Activated CD4-positive, alpha-beta T cell treated with anti-CD3 and anti-CD28 coated beads for 24 hours (primary cell): ENCODE measurements at places on chromosomes 16 and 17.

DNA sequence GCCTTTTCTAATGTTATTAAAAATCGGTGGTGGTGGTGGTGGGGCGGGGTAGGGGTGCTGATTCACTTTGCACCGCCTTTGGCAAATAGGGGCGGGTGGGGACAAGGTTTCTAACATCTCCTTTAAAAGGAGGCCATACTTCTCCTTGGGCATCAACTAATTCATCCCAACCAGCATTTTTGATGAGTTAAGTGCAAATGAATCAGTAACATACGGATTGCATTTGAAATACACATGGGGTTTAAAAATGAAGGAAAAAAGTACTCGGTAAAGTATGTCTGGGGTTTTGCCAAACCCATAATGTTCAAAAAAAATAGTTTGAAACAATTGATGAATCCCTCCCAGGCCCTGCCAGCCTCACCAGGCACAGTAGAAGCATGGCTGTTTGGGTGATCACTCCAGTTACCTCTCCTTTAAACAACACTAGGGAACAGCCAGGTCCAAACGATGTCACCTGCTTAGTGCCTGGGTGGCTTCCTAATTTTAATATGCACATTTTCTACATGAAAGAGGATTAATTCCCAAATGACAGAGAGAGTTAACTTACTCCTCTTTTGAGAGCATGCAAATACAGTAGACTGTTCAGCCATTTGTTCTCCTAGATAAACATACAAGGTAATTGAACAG is 107.2 kb downstream of the ANKFN1 start:
- no peak for DNase-seq

- no peak for DNase-seq
Observed at GRCh38 chr17:35257208-35257659, 14.4 kb downstream of the SLFN5 start.

GRCh38 chr16:10408824-10409381 is 23.0 kb downstream of the ATF7IP2 start:
- DNase-seq: no peak

- DNase-seq: no peak
Observed at GRCh38 chr16:60463986-60464385, 1572.3 kb downstream of the CDH8 start.

DNA sequence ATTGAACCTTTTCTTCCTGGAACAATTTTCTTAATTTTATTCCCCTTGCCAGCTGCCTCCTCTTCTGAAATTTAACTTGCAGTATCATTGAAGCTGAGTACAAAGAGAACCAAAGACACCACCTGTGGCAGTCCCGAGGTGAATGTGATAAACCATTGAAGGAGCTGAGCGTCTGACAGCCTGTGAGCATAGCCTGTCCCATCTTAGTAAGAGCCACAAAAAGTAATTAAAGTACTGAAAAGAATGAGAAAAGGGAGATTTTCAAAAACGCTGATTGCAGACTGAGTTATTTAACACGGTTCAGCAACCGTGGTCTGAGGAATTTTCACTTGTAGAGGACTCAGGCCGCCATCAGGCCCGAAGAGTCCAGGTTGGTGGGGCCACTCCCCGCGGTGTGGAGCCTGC is 27.2 kb upstream of the ST6GALNAC1 start:
- no peak for DNase-seq

DNA sequence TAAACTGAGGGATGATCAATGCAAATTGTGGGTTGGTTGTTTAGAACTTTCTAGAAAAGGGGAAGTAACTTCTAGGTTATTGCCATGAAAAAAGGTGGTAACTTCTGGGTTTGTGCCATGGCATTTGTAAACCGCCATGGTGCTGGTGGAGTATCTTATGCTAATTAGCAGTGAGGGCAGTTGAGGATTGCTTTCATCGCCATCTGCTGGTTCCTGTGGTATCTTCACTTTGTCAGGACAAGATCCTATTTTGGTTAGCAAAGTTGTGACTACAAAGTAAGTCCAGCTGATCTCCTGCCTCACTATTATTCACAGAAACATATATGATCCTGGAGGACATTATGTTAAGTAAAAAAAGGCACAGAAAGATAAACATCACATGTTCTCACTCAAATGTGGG is 1332.3 kb downstream of the CDH11 start:
- no peak for DNase-seq

GRCh38 chr16:21157632-21158031 is 842 bp upstream of the LDAF1 start:
- no peak for DNase-seq

DNA sequence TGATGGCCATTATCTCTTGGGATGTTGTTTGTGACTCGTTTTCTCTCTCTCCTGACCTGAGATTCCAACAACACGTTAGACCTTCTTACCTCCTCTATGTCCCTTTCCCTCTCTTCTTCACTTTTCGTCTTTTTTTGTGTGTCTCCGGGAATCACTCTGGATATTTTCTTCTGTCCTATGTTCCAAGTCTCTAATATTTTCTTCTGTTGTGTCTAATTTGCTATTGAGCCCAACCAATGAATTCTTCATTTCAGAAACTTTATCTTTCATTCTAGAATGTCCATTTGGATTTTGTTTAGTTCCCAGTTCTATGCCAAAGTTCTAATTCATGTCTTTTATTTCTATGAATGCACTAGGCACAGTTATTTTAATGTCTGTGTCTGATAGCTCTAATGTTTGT is 27.1 kb upstream of the PITPNM3 start:
- DNase-seq: no peak

- no peak for DNase-seq
Observed at GRCh38 chr17:10337136-10337535, 35.7 kb downstream of the MYH13 start.

DNA sequence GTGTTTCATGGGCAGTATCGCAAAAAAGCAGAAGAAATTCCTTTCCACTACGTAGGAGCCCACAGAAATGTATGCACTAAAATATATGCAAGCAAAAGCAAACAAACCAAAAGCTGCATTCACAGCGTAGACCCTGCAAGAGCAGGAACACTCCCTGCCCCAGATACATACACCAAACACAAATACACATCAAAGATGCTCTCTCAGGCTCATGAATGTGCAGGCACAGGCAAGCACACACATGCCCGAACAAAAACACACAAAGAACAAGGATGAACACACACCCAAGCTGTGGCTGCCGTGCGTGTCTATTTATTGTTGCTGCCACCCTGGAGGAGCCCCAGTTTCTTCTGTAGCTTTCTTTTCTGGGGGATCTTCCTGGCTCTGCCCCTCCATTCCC is 1.7 kb downstream of the NUPR1 start:
- no peak for DNase-seq

DNA sequence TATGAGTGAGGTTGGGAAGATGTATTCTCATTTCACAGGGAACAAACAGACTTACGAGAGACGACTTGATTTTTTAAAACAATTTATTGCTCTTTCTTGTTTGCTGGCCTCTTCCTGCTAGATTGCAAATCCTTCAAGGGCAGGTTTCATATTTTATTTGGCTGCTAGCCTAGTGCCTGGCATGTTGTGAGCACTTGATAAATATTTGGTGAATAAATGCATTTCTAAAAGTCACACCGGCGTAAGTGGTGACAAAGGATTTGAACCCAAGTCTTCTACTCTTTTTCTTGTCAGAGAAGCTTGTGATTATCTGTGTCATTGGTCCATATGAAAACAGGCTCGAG is 1.4 kb downstream of the WWP2 start:
- DNase-seq: no peak

GRCh38 chr16:88684569-88685155 is 1.6 kb downstream of the SNAI3 start:
- DNase-seq: no peak
